ENCODE measurements at places on chromosomes 6 and 20. TPM values are rescaled to one million over a fixed set of nuclear protein-coding genes. Genes with fewer than 3 reads are reported as not detected.

GRCh38 chr6:8069631-8070284 is 5.6 kb upstream of the BLOC1S5 start:
- DNase-seq = no peak
- H3K36me3 ChIP-seq = no peaks in the 10 kb centered on the region
- H3K27me3 ChIP-seq = no peaks in the 10 kb centered on the region

DNA sequence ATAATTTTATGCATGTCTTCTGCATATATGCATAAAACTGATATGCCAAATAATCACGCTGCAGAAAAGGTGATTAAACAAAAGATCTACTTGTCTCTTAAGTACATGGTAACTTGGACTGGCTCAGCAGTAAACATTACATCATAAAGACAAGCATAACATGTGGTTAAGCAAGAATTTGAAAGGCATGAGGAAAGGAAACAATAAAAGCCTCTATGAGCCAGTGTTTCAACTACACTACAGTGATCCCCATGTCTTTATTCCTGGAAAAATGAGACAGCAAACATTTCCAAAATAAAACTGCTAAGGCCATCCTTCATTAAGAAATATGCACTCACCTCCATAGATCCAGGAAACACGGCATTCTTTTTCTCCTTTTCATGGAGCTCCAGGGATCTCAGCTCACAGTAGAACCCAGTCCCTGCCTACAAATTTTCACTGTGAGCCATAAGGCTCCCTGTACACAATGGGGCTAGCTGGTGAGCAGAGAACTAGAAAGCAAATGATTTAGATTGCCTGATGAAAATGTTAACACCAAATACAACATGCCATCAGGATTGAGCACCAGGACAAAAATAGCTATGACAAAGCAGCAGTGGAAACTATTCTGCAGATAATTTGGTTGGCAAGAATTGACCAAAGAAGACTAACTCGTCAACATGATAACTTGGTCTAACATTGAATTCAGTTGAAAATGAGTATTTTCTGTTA is 156.1 kb downstream of the COL21A1 start:
- peaks cover 13% of the 10 kb centered on the region for H3K4me1 ChIP-seq
- no peaks in the 10 kb centered on the region for H3K27me3 ChIP-seq
- DNase-seq = peak; percentile 95
- no peak overlapping the region for H3K4me3 ChIP-seq

- H3K27me3 ChIP-seq = no peaks in the 10 kb centered on the region
- H3K36me3 ChIP-seq = no peaks in the 10 kb centered on the region
- no peak overlapping the region for H3K4me3 ChIP-seq
- no peak overlapping the region for H3K27ac ChIP-seq
- DNase-seq = no peak
Measured at GRCh38 chr6:109296971-109297372, 85.3 kb downstream of the CD164 start.

DNA sequence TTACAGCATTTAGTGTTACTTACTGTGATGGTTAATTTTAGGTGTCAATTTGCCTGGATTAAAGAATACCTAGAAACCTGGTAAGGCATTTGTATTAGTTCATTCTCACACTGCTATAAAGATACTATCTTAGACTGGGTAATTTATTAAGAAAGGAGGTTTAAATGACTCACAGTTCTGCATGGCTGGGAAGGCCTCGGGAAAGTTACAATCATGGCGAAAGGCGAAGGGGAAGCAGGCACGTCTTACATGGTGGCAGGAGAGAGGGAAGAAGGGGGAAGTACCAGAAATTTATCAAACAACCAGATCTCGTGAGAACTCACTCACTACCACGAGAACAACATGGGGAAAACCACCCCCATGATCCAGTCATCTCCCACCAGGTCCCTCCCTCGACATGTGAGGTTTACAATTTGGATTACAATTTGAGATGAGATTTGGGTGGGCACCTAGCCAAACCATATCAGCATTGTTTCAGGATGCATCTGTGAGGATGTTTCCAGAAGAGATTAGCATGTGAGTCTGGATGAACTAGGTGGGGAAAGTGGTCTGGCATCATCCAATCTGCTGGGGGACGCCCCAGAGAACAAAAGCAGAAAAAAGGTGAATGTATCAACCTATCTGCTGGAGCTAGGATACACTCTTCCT is 76.8 kb downstream of the MKKS start:
- H3K36me3 ChIP-seq = no peaks in the 10 kb centered on the region
- H3K27ac ChIP-seq = no peak overlapping the region

- H3K36me3 ChIP-seq = no peaks in the 10 kb centered on the region
- no peaks in the 10 kb centered on the region for H3K27me3 ChIP-seq
- no peak for DNase-seq
- no peak overlapping the region for H3K4me3 ChIP-seq
- no peaks in the 10 kb centered on the region for H3K4me1 ChIP-seq
Measured at GRCh38 chr6:110859335-110859792, 15.2 kb upstream of the AMD1 start.

- no peaks in the 10 kb centered on the region for H3K36me3 ChIP-seq
- peaks cover 69% of the 10 kb centered on the region for H3K27me3 ChIP-seq
- no peak for DNase-seq
- peaks cover 13% of the 10 kb centered on the region for H3K4me1 ChIP-seq
Measured at GRCh38 chr6:30100154-30100553, 12.7 kb downstream of the TRIM31 start.

GRCh38 chr6:81748994-81749393 is 3.5 kb downstream of the TENT5A start:
- no peak overlapping the region for H3K27ac ChIP-seq
- H3K4me3 ChIP-seq = peak overlapping the region; percentile 26
- H3K27me3 ChIP-seq = no peaks in the 10 kb centered on the region
- H3K36me3 ChIP-seq = peaks cover 4% of the 10 kb centered on the region

- H3K4me1 ChIP-seq = peaks cover 15% of the 10 kb centered on the region
- H3K4me3 ChIP-seq = peak within 1 kb of the TSS; percentile 13
- H3K27ac ChIP-seq = no peak within 1 kb of the TSS
- H3K27me3 ChIP-seq = peaks cover 56% of the 10 kb centered on the region
- DNase-seq = no peak
Measured at GRCh38 chr6:151807513-151808370, at the start of gene ESR1. Gene ESR1, plus strand, starts transcription at chr6:151807682. Its CDS starts 231 bp downstream, at chr6:151807913.

- H3K27ac ChIP-seq = no peak overlapping the region
- H3K4me1 ChIP-seq = no peaks in the 10 kb centered on the region
- no peak for DNase-seq
- no peaks in the 10 kb centered on the region for H3K36me3 ChIP-seq
- no peaks in the 10 kb centered on the region for H3K27me3 ChIP-seq
- H3K4me3 ChIP-seq = no peak overlapping the region
Measured at GRCh38 chr20:2446845-2447244, 23.7 kb downstream of the SNRPB start.

DNA sequence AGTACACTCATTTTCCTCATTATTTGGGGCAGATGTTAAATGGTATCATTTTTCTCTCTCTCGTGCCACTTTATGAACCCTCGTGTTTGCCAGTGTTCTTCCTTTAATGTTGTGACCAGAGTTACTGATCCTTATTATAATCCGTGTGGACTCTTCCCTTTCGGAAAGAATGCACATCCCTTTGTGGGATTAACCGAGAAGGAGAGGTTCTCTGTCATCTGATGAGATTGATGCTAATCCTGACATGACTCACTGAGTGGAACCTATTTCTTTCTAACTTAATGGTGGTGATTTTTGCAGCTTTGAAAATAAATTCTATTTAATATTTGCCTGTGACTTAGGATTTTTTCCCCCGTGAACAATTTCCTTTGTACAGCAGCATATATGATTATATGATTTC is 300.0 kb upstream of the MAN1A1 start:
- H3K4me1 ChIP-seq = no peaks in the 10 kb centered on the region
- no peak overlapping the region for H3K4me3 ChIP-seq
- no peak overlapping the region for H3K27ac ChIP-seq
- no peaks in the 10 kb centered on the region for H3K27me3 ChIP-seq
- DNase-seq = no peak
- no peaks in the 10 kb centered on the region for H3K36me3 ChIP-seq

DNA sequence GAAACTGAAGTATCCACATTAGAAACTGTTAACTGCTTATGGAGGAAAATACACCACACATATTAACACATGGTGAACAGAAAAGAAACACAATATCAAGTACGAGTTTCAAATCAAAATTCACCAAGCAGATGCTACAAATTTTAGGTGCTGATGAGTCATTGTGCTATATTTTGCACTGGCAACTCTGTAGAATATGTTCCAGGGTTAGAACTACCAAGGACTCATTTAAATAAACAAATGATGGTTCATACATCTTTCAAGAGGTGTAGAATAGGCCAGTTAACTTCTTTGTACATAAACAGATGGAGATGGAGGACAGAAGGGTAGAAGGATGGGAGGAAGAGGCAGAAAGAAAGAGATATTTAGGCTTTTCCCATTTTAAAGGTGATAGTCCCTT is 184.9 kb downstream of the ARHGAP18 start:
- DNase-seq = peak; percentile 31
- H3K27ac ChIP-seq = no peak overlapping the region
- H3K27me3 ChIP-seq = no peaks in the 10 kb centered on the region
- no peaks in the 10 kb centered on the region for H3K4me1 ChIP-seq
- H3K36me3 ChIP-seq = no peaks in the 10 kb centered on the region
- H3K4me3 ChIP-seq = no peak overlapping the region

GRCh38 chr6:140009286-140009685 is 634.8 kb upstream of the CITED2 start:
- H3K36me3 ChIP-seq = no peaks in the 10 kb centered on the region
- no peak for DNase-seq
- no peaks in the 10 kb centered on the region for H3K27me3 ChIP-seq
- H3K4me1 ChIP-seq = no peaks in the 10 kb centered on the region
- H3K27ac ChIP-seq = no peak overlapping the region
- H3K4me3 ChIP-seq = no peak overlapping the region

DNA sequence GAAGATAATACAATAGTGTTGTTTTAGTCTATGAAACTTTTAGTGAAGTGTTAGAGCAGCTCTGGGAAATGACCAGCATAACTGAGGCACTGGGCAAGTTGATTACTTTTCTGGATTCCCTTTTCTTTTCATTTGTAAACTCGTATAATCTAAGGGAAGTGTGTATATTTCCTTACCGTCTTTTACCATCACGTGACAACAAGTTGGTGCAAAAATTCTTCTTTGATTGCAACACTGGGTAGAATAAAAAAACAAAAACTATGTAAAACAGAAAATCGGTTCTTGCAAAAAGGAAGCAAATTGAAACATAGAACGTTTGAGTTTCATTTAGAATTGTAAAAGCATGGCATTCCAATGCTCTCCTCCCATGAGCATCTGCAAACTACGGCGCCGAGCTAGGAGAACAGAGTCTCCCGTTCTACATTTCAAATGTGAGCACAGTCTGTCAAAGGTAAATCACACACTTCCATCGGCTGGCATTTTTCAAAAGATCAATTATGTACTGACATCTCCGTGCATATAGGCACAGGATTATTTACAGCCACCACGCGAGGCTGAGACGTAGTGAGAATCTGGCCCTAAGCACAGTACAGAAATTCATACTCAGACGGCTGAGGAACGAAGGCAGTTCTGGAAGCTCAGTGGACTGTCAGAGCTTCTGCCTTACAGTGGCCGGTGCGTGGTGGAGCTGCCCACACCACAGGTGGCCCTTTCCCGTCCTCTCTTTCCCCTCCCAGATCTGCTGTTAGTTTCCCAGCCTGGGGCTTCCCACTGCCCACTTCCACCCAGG is 314.0 kb downstream of the BMP7 start:
- H3K4me3 ChIP-seq = no peak overlapping the region
- DNase-seq = no peak
- no peaks in the 10 kb centered on the region for H3K36me3 ChIP-seq
- H3K27me3 ChIP-seq = peaks cover 23% of the 10 kb centered on the region
- H3K27ac ChIP-seq = no peak overlapping the region

DNA sequence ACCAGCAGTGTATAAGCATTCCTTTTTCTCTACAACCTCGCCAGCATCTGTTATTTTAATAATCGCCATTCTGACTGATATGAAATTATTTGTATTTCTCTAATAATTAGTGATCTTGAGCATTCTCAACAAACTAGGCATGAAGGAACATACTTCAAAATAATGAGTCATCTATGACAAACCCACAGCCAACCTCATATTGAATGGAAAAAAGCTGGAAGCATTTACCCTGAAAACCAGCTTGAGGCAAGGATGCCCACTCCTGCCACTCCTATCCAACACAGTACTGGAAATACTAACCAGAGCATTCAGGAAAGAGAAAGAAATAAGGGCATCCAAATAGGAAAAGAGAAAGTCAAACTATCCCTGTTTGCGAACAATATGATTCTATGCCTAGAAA is 390.6 kb upstream of the ID4 start:
- H3K4me1 ChIP-seq = no peaks in the 10 kb centered on the region
- no peaks in the 10 kb centered on the region for H3K36me3 ChIP-seq
- peaks cover 2% of the 10 kb centered on the region for H3K27me3 ChIP-seq
- H3K4me3 ChIP-seq = no peak overlapping the region
- no peak for DNase-seq
- H3K27ac ChIP-seq = no peak overlapping the region

GRCh38 chr20:21508230-21509078 is 5.4 kb downstream of the NKX2-2 start:
- H3K36me3 ChIP-seq = no peaks in the 10 kb centered on the region
- H3K27me3 ChIP-seq = peaks cover 72% of the 10 kb centered on the region
- no peak overlapping the region for H3K4me3 ChIP-seq
- no peak for DNase-seq
- no peak overlapping the region for H3K27ac ChIP-seq

DNA sequence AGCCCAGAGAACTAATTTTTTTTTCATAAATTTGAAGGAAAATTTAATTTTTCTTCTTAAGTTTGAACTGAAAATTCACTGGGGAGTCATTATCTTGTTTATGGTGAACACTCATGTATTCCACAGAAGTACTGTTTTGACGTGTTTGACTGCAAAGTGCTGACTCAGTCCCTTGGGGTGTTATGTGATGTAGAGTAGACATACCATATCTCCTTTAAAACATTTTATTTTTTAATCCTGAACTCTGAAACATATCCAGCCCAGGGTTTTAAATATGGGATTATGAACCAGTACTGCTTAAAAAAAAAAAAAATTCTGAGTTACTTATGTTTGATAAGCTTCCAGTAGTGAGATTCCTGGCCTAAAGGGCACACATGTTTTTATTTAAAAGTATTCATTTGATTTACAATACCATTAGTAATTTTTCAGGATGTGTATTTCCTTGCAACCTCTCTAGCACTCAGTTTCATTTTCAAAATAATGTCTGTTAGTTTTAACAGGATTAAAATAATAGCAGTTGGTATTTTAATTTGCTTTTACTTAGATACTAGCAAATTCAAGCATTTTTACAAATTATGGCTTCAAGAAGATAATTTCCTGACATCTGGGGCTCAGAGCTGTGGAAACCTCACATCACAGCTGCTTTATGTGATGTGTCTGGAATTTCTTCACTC is 81.7 kb upstream of the PDE10A start:
- no peak overlapping the region for H3K27ac ChIP-seq
- H3K27me3 ChIP-seq = no peaks in the 10 kb centered on the region
- H3K36me3 ChIP-seq = no peaks in the 10 kb centered on the region
- no peak overlapping the region for H3K4me3 ChIP-seq
- no peak for DNase-seq

GRCh38 chr6:7922596-7922995 is 12.0 kb upstream of the TXNDC5 start:
- no peak overlapping the region for H3K4me3 ChIP-seq
- DNase-seq = no peak
- H3K36me3 ChIP-seq = no peaks in the 10 kb centered on the region
- no peaks in the 10 kb centered on the region for H3K27me3 ChIP-seq
- no peak overlapping the region for H3K27ac ChIP-seq
- peaks cover 5% of the 10 kb centered on the region for H3K4me1 ChIP-seq

GRCh38 chr6:21801446-21802174 is 208.1 kb downstream of the SOX4 start:
- H3K4me3 ChIP-seq = no peak overlapping the region
- H3K27me3 ChIP-seq = no peaks in the 10 kb centered on the region
- H3K27ac ChIP-seq = peak overlapping the region; percentile 65

The ERVFRD-1 gene
- not detected for total RNA-seq

The ALDH5A1 gene
- total RNA-seq = 3.7 TPM

The GNRH2 gene
- 1.4 TPM for total RNA-seq

The IL17A gene
- total RNA-seq = not detected

The NSFL1C gene
- 96.0 TPM for total RNA-seq

The WASF1 gene
- total RNA-seq = 26.3 TPM

The NKX2-4 gene
- not detected for total RNA-seq

The PRDM1 gene
- 11.4 TPM for total RNA-seq

The HUS1B gene
- total RNA-seq = 1.3 TPM

Data from astrocyte (in vitro differentiated cells and primary cell).